Dermis blood vessel endothelial cell (primary cell): ENCODE measurements at places on chromosomes 1 and 21. TPM values are rescaled to one million over a fixed set of nuclear protein-coding genes. Genes with fewer than 3 reads are reported as not detected.

DNAJC6 gene
- 11.7 and 11.9 TPM in 2 replicates for total RNA-seq

PLPPR4 gene
- 0.05 and 0.34 TPM in 2 replicates for total RNA-seq

OVAAL gene
- total RNA-seq: not detected in 2 replicates

AADACL4 gene
- not detected in 2 replicates for total RNA-seq

ATP5IF1 gene
- 102 and 104 TPM in 2 replicates for total RNA-seq

SPRR2E gene
- total RNA-seq: not detected in 2 replicates

ARF1 gene
- 264 and 393 TPM in 2 replicates for total RNA-seq

DDR2 gene
- 6.5 and 11.1 TPM in 2 replicates for total RNA-seq

OR10Z1 gene
- total RNA-seq: not detected in 2 replicates

CAPN8 gene
- total RNA-seq: not detected in 2 replicates

HTR6 gene
- not detected in 2 replicates for total RNA-seq

PLA2G5 gene
- total RNA-seq: not detected in 2 replicates

REG4 gene
- not detected in 2 replicates for total RNA-seq

TFAP2E gene
- total RNA-seq: 0.14 and 0.17 TPM in 2 replicates

FAM163A gene
- under 0.01 and 0.05 TPM in 2 replicates for total RNA-seq

TRAF5 gene
- total RNA-seq: 13.5 and 15.3 TPM in 2 replicates

CFHR1 gene
- total RNA-seq: not detected in 2 replicates

ZBTB7B gene
- total RNA-seq: 16.1 and 16.2 TPM in 2 replicates

C1QC gene
- total RNA-seq: not detected in 2 replicates

LCE3E gene
- total RNA-seq: not detected in 2 replicates

KRTAP6-1 gene
- not detected in 2 replicates for total RNA-seq

RC3H1 gene
- total RNA-seq: 22.6 TPM in 2 replicates

LRRC39 gene
- total RNA-seq: 0.09 TPM in 1 of 2 replicates, not detected in the other

IQGAP3 gene
- total RNA-seq: 7.3 and 37.9 TPM in 2 replicates

ZNF648 gene
- not detected in 2 replicates for total RNA-seq

LGR6 gene
- not detected in 2 replicates for total RNA-seq

CREG1 gene
- 58.1 and 71.5 TPM in 2 replicates for total RNA-seq

AKNAD1 gene
- total RNA-seq: 0.34 TPM in 1 of 2 replicates, not detected in the other

SELENON gene
- 34.7 and 100 TPM in 2 replicates for total RNA-seq

WNT3A gene
- not detected in 2 replicates for total RNA-seq

LENEP gene
- total RNA-seq: not detected in 2 replicates

CDK18 gene
- 0.65 and 1.7 TPM in 2 replicates for total RNA-seq
